ENCODE measurements at places on chromosomes 6 and 20.

DNA sequence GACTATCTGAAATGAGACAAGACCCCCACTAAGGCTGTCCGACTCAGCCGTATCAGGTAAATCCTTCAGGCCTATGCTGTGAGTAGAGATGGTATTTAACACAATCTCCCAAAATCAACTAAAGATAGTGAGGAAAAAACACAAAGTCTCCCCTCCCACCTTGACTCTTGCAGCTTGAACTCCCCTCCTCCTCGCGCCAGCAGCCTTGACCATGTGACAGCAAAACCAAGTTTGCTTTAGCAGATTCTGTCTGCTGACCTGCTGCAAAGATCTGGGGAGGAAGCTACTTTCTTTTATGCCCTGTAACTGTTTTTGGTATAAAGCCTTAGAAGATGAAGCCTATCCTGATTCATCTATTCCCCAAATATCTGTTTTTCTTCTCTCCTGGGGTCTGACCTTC, 509.5 kb downstream of the CDH26 start:
- no peak for DNase-seq

- peak; percentile 29 for DNase-seq
Measured at GRCh38 chr6:139230391-139230840, 61.4 kb downstream of the TXLNB start.

DNA sequence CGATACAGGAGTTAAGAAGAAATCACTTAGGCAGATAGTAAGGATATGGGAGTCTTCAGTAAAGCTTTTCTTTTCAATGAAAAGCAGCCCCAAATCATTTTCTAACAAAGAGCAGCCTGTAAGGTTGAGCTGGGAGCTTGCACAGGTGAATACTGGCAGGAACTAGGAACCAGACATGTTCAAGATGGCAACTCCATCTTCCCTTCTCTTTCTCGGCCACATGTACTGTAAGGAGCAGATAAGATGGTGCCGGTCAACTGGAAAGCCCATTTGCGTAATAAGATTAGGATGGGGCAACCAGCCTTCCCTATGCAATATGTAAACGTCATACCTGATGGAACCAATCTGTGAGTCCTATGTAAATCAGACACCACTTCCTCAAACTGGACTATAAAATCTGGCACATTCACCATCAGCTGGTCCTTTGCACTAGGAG, 46.2 kb upstream of the RNGTT start:
- DNase-seq = no peak

- DNase-seq = no peak
Measured at GRCh38 chr6:87558446-87558845, 31.3 kb downstream of the RARS2 start.

DNA sequence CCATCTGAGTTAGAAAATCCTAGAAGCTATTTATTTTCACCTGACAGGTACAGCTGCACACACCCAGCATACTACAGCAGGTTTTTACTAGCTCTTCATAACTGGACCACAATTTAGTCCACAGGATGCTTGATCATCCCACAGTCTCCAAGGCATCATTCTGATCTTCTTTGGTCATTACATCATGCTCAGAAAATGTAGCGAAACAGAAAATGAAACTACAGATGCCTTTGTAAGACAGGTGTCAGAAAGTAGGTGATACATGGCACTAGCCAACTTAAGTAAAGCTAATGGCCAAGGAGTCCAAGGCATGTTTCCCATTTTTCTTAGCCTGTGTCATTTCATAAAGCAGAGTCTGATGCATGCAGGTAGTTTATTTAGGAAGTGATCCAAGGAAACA, 102.3 kb downstream of the HTR1B start:
- DNase-seq = no peak

DNA sequence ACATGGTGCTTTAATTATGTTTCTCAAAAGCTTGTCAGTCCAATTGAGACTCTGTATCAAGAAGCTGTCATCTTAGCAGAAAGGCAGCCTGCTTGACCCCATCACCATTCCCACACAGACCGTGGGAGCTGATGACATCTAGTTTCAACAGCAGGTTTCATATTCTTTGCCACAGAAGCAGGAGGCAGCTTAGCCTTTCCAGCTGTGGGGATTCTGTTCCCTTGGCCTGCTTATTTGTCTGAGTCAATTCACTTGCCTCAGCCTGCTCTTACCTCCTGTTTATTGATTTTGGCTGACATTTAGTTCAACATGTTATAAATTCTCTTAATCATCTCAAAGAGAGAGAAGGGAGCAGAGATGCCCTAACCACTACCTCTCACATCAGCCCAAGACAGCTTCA, 527.7 kb downstream of the ADGRB3 start:
- DNase-seq = no peak

DNA sequence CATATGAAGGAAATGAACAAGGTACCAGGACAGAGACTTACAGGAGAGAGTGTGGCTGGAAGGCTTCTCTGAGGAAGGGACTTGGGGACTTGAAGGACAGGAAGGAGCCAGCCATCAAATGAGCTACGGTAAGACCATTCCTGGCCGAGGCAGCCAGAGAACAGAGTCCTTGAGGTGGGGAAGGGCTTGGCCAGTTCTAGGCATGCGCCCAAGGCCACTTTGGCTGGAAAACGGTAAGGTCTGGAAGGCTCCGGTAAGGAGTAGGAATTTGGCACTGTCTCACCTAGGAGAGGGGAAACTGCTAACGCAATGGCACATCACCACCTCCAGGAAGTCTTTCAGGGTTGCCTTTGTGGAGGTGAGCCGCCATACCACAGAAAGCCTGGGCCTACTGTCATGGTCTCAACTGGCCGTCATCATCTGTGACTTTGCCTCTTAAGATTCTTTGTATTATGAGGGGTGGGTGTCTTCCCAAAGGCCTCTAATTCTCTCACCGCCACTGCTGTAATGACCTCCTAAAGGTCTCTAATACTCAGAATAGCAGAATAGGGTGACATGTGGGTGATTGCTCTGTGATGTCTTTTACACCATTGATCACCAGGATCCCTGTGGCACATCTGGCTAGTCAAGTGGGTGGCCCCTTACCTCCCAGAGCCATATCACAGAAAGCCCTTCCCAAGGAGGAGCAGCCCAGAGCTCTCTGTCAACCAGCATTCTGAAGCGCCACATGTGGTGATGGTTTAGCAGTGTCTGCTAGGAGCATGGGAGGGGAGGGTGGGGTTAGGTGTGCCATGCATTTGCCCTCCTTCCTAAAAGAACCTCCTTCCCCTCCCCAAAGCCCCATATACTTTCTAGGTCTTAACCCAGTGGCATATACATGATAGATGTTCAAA, 17.7 kb upstream of the STX16 start:
- no peak for DNase-seq

GRCh38 chr20:47876311-47877088, 91.2 kb upstream of the SULF2 start:
- no peak for DNase-seq

DNA sequence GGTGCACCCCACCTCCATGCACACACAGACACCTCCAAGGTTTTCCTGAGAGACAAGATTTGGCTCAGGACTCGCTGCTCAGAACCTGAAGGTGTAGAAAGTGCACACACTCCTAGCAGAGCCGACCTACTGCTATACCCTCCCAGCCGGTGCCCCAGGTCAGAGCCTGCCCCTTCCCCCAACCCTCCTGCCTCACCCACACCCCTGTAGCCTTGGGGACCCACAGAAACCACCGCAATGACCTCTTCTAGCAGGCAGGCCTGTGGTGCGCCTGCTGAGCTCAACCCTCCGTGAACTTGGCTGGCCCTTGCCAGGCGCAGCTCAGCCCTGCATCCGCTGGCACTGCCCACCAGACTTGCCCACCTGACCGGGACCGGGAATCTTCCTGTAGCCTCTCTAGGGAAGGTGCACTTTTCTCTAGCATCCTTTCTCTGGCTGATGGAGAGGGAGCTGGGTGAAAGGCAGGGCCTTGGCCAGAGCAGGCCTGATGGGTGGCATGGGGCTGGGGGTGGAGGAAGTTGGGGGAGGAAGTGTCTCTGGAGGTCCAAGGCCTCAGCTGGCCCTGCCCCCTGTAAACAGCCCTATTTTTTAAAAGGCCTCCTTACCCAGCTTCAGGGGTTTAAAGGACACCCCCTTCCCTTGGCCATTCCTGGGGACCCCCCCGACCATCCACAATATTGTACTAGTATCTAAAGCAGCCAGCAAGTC, 36.9 kb upstream of the SLCO4A1 start:
- DNase-seq = no peak

DNA sequence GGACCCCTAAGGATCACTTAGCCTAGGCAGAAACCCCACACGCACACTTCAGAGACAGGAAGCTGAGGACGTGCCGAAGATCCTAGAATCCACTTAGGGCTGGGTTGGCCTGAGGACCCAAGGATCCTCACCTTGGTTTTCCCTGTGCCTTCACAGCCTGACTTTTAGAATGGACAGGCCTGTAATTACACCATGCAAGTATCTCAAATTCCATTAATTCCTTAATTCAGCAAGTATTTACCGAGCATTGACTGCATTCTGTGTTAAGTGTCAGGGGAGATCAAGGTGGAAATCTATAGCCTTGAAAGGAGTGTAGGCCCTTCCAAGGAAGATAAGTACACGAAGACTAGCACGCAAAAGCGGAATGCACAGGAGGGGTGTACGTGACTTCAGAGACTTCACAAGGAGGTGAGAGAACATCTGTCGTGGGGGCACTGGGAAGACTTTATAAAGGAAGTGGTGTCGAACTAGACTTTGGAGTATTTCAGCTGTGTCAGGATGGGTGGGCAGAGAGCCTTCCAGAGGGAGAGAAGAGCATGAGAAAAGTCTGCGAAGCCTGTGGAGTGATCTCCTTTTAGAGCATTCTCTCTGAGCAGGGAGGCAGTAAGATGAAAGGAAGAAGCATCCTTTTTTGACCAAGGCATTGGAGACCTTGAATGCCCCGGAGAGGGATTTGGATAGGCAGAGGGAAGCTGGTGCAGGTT, 4.0 kb downstream of the DSP start:
- DNase-seq = no peak

All from CD4-positive, alpha-beta T cell treated with Interleukin-4 for 4 hours (primary cell).